NCI-H2107 (cell line): ENCODE measurements at places on chromosomes 5 and 9.

DNA sequence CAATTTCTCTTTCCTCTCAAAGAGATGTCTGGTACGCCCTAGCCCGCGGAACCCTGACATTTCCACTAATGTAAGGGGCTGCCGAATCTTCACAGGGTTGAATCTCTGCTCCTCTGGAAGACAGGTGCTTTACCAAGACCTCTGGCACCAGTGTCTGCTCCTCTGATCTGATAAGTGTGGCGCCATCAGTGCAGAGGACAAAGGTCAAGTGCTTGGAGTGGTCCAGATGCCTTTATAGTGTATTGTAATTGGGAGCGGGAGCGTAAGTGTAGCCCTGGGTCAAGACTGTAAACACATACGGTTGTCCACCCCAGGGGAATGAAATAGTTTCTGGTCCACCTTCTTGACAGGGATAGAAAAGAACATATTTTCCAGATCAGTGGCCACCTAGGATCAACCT is 17.7 kb downstream of the ADAMTSL2 start:
- DNase-seq = no peak

DNA sequence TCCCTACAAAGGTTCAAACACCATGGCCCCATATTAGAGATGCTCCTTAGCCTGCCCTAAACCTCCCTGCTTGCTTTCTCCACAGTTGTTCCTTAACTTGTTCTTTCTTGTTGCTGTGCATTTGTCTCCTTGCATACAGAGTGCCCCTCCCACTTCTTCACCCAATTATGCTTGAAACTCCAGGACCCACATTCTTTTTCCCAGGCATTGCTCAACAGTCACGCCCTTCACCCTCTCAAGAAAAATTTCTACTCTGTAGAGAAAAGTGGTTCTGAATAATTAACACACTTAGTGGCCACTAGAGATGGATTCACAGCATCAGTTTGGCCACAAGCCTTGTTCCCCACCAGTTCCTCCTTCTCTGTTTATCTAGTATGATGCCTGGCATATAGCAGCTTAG is 57.7 kb downstream of the NREP start:
- DNase-seq = no peak

DNA sequence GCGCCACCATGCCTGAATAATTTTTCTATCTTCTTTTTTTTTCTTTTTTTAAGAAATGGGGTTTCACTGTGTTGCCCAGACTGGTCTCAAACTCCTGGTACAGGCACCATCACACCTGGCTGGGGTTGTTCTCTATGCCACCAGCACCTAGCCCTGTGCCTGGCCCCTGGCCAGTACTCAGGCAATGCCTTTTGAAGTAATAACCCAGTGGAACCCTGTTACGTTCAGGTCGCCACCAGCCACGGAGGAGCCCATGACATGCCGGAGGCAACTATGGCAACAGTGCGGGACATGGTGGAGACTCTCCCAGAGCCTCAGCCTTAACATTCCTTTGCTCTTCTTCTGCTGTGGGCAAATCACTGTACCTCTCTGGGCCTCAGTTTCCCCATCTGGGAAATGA is 14.1 kb downstream of the COL15A1 start:
- DNase-seq = no peak

- DNase-seq = no peak
Measured at GRCh38 chr5:14172149-14172795, 29.1 kb downstream of the TRIO start.

- DNase-seq = no peak
Measured at GRCh38 chr9:133056533-133056932, 5.2 kb upstream of the CEL start.

DNA sequence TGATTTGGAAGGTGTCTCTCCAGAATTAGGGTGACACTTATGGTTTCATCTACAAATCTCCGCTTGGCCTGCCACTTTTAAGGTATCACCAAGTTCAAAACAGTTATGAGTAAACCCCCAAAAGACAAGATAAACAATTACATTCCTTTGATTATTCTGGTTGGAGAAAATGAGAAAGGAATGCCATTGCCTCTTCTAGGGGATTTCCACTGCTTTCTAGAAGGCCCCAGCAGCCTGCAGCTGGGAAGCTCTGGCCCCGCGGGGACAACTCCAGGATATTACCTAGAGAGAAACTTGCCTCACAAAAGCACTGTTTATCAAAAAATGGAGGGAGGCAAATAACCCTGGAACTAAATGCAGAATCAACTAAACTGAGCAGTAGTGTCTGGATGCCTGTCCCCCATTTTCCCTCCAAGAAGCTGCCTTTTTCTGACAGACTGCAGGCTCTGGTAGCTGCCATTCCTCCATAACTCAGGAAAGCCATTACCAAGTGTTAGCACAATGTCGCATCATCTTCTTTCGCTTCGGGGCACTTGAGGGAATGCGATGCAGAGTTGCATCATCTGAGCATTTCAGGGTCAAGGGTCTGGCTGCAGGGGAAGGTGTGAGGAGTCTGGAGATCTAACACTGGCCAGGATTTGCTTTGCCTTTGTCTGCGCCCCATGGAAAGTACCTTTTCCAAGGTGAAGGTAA is 71.5 kb upstream of the PLPP6 start:
- DNase-seq = no peak

GRCh38 chr5:179788193-179788854 is 5.5 kb upstream of the LTC4S start:
- no peak for DNase-seq

DNA sequence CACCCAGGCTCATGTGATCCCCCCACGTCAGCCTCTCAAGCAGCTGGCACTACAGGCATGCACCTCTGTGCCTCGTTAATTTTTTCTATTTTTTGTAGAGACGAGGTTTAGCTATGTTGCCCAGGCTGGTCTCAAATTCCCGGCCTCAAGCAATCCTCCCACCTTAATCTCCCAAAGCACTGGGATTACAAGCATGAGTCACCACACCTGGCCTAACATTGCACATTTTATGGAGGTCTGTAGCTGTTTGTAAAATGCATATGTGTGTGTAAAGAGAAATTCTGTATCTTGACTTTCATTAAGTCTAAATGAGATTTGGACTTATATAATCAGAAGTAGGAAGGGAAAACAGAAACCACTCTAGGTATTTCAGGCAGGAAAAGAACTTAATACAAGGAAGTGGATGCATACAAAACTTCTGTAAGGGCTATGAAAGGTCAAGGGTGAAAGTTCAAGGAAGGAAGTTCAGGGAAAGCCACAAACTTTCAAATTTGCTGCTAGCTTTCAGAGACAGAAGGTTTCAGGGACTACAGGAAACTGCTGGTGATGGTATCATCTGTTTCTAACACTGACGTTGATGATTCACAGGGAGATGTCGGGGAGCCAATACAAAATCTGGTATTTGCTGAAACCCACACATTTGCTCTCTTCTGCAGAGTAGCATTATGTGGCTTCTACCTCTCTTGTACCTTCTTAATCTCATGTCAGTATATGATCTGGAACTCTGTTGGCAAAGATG is 209.4 kb downstream of the PIK3R1 start:
- DNase-seq = no peak

DNA sequence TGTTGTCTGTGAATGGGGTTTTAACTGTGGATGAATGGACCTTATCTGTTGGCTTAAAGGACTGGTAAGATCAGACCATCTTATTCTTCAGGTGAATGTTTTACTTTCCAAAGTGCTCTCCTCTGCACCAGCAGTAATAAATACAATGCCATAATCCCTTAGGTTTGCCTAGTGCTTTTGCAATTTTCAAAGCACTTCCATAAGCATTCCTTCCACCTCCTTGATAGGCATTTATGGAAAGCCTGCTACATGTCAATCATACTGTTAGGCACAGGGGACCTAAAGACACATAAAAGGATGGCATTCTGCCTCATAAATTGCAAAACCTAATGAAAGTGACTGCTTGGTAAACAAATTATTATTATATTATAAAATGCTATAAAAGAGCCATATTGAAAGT is 21.4 kb downstream of the IL7R start:
- no peak for DNase-seq

- DNase-seq = no peak
Measured at GRCh38 chr9:35689542-35690293, at the start of gene TPM2. TSS of gene TPM2 (minus strand) at chr9:35689925. CDS start at chr9:35689817, 108 bp downstream.

GRCh38 chr9:95105519-95106287 is 211.8 kb downstream of the FANCC start:
- DNase-seq = no peak

GRCh38 chr5:109701252-109701651 is 11.5 kb downstream of the MAN2A1 start:
- no peak for DNase-seq

DNA sequence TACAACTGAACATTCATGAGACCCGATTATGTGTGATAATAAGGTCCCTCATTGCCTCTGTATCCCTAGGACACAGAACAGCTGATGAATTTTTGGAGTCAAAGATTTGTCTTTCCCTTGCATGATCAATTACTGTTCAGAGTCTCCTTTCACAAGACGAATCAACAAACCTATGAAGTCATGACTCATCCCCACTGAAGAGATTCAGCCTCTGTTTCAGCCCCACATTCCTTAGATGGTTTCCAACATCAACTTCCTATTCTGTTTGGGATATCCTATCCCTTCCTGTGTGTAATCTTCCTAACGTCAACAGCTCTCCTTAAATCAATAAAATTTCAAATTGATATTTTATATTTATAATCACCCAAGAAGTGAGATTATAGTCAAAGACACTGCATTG is 199.0 kb downstream of the DNAH5 start:
- no peak for DNase-seq

DNA sequence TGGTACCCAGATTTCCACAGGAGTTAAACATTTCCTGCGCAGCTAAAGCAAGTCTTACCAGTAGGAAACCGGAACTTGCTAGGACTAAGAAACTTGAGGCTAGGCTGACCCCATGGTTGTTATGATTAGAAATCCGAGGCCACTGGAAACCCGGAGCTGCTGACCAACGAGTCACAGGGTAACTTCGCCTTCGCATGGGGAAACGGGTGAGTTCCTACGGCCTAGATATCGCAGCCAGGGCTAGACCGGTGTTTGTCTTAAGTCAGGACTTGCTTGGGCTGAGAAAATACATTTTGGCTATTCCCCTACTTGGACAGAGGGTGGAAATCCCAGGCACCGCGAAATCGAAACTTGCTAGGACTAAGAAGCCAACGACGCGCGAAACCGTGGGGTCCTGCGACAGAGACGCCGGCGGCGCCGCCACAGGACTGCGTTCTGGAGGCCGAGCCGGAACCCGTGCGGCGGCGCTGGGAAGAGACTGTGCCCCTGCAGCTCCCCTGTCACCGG is 1.6 kb upstream of the ANXA2R start:
- peak; percentile 56 for DNase-seq

GRCh38 chr5:112238473-112238872 is 180.6 kb downstream of the EPB41L4A start:
- no peak for DNase-seq

- DNase-seq = no peak
Measured at GRCh38 chr5:158591301-158591863, 508.3 kb downstream of the EBF1 start.

DNA sequence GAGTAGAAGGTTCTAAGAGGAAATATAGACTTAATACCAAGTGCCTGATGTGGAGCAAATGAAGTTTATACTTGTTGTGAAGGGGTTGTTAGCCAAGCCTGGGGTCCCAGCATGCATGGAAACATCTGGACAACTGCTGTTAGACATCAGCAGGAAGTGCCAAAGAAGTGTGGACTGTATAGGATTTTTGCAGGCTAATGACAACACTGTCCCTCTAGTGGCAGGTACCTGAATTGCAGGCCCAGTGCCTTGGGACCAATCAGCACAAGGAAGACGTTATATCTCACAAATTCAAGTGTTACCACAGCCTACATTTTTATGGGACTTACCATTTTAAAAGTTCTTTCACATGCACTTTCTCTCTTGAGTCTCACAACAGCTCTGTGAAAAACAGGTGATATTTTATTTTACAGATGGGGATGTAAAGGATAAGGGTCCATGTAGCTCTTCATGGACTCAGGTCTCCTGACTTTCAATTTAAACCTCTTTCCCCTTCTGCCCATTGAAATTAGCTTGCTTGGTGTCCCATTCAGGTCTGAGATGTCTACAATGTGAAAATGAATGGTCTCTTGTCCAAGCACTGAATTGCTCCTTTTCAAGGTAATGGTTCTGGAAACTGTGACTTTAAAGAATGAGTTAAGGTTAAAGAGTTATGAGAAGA is 89.0 kb upstream of the MAP1B start:
- DNase-seq = no peak

DNA sequence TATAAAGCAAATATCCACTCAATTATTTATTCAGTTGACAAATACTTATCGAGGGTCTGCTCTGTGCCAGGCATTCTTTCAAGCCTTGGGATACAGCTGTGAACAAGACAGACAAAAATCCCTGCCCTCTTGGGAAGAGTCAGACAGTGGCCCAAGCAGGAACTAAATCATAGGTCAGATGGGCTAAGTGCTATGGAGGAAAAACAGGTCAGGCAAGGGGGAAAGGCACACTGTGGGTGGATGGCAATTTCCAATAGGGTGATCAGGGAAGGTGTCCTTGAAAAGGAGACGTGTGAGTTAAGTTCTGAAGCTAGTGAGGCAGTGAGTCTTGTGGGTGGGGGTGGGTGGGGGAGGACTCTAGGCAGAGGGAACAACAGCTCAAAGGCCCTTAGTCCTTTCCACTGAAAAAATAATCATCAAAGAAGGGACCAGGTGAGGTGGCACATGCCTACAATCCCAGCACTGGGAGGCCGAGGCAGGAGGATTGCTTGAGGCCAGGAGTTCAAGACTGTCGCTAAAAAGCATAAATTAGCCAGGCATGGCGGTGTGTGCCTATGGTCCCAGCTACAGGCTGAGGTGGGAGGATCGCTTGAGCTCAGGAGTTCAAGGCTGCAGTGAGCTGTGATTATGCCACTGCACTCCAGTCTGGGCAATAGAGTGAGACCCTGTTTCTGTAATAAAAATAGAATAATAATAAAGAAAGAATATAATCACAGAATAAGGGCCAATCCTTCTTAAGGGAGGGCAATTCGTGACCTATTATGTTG is 95.2 kb upstream of the CPEB4 start:
- no peak for DNase-seq

- DNase-seq = no peak
Measured at GRCh38 chr5:126334760-126335159, 88.4 kb upstream of the GRAMD2B start.
